RCC 7860 (cell line): ENCODE measurements at places on chromosomes 1 and 21.

DNA sequence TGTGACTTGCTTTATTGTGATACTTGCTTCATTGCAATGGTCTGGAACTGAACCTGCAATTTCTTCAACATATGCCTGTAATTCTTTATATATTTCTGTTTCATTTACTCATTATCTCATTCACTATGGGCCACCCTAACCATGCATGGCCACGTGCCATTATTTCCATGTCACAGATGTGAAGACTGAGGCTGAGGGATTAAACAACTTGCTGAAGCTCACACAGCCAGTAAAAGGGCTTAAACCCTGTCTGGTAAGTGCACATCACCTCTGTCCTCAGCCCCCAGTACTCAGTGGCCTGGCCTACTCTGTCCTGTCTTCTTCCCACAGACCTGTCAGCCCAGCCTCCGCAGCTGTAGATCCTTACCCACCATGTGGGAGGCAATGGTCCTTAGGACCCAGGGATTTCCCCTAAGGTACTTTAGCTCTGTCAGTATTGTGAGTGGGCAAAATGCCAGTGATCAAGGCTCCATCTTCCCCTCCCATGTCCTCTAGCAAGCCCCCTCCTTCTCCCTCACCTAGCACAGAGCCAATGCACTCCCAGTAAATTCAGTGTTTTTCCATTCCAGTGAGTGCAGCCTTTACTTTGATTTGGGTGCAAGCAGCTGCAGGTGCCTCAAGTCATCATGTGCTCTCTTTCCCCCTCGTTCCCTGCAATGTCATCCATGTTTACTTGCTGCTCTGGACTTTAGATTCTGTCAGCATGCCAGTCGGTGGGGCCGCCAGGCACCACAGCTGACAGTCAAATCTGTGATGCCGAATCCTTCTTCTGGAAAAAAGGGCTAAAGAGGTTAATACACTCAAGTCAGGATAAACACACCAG is 228.2 kb upstream of the PROX1 start:
- DNase-seq: no peak

- no peak for DNase-seq
These were observed 9.1 kb upstream of the PDIK1L start for GRCh38 chr1:26102526-26102925.

DNA sequence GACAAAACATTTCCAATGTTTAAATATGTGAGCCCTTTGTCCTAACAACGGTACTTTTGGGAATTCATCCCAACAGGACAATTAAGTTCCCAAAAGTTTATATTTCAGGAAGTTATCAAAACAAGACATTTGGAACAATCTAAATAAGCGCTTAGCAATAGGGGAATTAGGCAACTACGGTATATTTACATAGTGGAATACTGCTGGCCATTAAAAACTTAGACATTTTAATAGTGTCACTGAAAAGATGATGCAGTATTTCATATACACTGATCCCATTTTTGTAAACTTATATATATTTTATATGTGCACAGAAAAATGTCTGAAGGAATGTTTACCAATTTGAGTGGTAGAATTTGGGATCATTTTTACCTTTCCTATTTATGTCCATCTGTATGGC is 20.8 kb downstream of the UBR4 start:
- no peak for DNase-seq

DNA sequence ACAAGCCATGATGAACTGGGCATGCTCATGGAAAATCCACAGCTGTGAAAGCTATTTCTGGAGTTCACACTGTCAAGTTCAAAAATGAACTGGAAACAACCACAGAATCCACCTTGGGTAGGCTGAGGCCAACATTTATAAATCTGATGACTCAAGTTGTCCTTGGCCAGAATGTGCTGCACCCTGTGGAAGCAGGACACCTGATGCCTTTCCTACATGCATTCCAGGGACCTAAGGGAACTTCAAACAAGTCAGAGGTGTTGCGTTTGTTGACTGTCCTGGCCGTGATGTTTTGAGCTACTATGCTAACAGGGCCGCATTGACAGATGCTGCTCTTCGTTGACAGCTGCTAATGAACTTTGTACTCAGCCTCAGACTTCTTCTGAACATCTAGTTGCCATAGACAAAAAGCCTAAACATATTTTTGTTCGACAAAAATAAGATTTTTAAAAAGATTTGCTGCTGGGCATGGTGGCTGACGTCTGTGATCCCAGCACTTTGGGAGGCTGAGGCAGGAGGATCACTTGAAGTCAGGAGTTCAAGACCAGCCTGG is 127.9 kb upstream of the SLC45A1 start:
- DNase-seq: peak; percentile 27

DNA sequence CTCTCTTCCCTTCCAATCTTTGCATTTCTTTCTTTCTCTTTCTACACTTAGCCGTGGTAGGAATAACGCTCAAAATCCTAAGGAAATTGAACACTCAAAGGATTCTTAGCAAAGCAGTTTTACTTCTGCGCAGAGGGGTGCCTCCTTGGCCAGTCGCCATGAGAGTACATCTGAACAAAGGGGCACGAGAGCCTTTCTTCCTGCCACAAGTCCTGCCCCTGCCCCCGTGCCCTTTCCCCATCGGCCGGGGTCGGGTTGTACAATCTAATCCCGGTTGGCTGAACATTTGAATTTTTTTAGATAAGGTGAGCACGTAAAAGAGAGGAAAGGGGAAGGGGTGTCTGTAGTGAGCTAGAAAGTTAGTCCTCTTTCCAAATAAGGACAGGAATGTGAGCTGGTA is 28.6 kb upstream of the COL6A1 start:
- no peak for DNase-seq

DNA sequence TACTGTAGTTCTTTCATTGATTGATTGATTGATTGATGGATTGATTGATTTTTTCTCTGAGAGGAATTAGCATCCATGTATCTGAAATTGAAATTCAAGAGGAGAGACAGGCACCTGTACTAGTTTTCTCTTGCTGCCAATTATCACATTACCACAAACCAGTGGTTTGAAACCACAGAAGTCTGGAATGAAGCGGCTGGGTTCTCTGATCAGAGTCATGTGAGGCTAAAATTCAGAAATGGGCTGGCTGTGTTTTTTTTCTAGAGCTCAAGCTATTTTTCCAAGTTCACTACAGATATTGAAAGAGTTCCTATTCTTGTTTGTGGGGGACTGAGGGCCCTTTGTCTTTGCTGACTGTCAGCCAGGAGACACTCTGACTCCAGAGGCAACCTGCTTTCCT is 10.0 kb downstream of the NBPF3 start:
- DNase-seq: no peak

DNA sequence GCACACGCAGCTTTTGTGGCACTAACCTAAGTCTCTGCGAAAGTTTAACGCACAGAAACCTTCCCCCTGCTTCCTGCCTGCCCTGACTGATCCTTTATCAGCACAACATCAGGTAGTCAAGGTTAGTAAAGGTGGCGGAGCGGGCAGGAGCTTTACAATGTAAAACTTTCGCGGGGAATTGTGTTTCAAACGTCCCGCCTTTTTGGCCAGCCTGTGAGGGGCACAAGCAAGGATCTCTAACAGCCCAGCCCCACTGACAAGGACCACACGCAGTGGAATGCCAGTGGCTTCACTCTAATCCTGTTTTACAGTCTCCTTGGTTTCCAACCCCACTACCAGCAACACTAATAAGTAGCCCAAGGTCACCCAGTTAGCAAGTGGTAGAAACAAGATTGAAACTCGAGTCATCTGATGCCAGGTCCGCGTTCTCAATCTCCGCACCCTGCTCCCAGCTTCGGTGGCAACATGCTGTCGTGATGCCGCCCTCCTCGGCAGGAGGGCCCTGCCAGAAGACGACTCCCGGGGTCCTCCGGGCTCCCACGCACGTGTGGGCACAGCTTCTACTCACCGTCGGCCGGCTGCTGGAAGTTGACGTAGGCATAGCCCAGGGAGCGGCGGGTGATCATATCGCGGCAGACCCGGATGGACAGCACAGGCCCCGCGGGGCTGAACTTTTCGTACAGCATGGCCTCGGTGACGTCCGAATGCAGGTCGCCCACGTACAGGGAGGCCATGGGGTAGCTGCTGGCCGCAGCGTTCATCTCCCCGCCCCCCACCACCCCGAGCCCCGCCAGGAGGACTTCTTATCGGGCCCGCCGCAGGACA is 1.2 kb downstream of the PABPC4 start:
- DNase-seq: no peak

DNA sequence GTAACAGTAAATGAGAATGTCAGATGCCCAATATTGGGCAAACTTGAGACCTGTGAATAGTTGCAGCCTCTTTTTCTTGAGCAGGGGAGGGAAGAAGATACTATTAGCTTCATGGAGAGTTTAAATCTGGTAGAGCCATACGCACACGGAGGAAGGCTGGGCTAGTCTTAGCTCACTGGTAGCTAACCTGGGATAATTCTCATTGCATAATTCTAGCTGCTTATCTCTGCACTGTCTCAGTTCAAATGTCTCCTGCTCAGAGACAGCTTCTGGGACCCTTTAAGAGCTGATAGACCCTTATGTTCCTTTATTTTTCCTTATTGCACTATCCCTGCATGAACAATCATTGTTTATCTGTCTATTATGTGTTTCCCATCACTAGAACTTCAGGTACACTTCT is 8.4 kb downstream of the C1orf87 start:
- no peak for DNase-seq

- DNase-seq: no peak
These were observed 294.9 kb downstream of the LRRIQ3 start for GRCh38 chr1:73903092-73903491.

DNA sequence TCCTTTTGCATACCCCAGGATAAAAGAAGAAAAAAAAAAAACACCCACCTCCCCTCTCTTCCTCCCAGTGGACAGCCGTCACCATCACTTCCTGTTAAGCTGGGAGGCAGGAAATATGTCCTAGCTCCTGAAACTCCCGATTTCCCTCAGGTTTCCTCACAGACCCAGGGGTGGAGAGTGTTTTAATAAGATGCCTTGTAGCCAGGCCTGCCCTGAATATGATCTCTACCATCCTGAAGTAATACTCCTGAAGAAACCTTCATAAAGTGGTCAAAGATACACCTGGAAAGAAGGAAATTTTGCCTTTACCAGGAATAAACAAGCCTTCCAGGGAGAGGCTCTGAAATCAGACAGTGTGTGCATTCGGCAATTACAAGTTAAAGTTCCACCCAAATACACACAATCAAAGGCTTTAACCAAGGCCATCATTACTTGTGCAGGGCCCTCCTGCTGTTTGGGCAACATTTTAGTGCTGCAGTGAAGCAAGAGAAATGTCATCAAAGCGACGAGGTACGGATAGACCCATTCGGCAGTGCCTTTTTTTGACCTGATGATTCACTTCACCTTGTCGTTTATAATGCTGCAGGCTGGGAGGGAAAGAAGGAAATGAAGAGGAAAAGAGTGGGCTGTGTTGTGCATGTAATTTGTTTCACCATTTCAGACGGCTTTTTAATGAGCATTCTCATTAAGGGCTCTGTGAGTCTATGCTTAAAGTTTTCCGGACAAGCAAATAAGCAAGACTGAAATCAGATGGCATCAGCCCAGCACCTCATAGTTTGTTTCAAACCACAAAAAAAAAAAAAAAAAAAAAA is 41.0 kb upstream of the RASAL2 start:
- peak; percentile 60 for DNase-seq

DNA sequence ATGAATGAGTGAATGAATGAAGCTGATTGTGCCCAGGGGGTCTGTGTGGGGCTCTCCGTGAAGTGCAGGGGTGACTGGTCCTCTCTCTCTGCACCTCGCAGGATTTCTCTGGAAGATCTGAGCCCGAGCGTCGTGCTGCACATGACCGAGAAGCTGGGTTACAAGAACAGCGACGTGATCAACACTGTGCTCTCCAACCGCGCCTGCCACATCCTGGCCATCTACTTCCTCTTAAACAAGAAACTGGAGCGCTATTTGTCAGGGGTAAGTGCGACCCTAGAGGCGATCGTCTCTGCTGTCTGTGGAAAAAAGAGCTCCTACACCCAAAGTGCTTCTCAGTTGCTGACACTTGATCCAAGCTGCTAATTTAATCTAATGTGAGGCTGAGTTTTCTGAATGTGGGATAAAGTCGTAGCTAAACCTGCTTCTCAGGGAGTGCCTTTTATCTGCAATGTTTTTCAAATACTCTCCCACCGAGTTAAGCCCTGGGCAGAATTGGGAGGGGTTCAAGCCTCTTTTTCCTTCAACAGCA is 101.7 kb downstream of the HUNK start:
- DNase-seq: no peak

- DNase-seq: no peak
These were observed 31.6 kb downstream of the CD1D start for GRCh38 chr1:158212320-158212719.

GRCh38 chr21:26847002-26847401 is 1.8 kb upstream of the ADAMTS1 start:
- DNase-seq: no peak

- no peak for DNase-seq
These were observed 136.1 kb downstream of the SIPA1L2 start for GRCh38 chr1:232493869-232494268.

GRCh38 chr1:115076384-115076915 is 12.9 kb downstream of the TSPAN2 start:
- no peak for DNase-seq

GRCh38 chr1:237303929-237304328 is 261.9 kb downstream of the RYR2 start:
- DNase-seq: no peak

GRCh38 chr1:23751050-23751814 is 8.0 kb downstream of the ELOA start:
- peak; percentile 43 for DNase-seq

DNA sequence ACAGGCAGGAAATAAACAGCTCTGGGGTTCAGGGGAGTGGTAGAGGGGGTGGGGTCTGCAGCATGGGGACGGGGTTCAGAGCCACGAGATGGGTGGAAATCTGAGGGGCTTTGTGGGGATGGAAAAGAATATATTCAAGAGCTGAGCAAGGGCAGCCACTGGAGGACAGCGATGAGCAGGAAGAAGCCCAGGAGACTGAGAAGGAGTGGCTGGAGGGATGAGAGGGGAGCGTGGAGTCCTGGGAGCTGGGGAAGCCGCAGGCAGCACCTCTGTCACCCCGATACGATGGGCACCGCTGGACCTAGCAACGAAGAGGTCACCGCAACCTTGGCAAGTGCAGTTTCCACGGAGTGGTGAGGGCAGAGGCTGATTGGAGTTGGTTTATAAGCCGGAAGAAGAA is 10.0 kb upstream of the KCNAB2 start:
- no peak for DNase-seq

DNA sequence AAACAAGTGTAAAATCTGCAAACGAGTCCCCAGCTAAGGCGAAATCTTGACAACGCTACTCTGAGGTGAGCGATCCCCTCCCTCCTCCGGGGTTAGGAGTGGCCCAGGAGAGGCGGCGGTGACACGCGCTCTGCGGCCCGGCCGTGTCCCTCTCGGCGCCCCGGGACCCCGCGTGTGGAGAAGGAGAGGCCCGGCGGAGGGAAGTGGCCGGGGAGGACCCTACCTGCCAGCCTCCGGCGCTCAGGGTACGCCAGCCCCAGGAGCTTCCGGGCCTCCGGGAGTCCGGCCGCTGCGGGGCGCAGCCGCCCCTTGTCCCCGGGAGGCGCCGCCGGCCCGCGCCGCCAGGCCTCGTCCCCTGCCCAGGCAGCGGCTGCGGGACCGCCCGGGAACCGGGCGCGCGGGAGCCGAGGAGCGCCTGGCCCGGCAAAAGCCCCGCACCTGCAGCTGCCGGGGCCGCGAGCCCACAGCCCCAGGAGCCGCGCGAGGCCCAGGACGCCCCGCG is 543 bp downstream of the ABCB10 start:
- no peak for DNase-seq
